ENCODE measurements at places on chromosomes 2 and 18.
A peak's percentile ranks its signal among the peaks of the same experiment; 100 is the strongest.

- DNase-seq: no peak
Observed at GRCh38 chr2:201642086-201642578, 1.2 kb downstream of the TMEM237 start.

- no peak for DNase-seq
Observed at GRCh38 chr2:197846777-197847176, 42.4 kb downstream of the PLCL1 start.

DNA sequence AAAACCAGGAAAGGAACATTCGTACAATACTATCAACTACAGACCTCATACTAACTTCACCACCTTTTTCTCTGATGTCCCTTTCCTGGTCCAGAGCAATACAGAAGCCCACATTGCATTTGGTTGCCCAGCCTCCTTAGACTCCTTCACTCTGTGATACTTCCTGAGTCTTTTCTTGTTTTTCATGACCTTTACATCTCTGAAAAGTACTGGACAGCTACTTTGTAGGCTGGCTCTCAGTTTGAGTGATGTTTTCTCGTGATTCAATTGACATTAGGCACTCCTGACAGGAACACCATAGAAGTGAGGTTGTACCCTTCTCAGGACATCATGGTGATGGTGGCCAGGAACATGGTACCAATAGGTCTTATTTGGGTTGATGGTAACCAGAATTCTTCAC, 185.9 kb upstream of the SLC39A10 start:
- DNase-seq: no peak

- DNase-seq: no peak
Observed at GRCh38 chr2:68855550-68855949, 15.6 kb downstream of the BMP10 start.

GRCh38 chr2:135225781-135226180, 173.7 kb downstream of the RAB3GAP1 start:
- DNase-seq: no peak

DNA sequence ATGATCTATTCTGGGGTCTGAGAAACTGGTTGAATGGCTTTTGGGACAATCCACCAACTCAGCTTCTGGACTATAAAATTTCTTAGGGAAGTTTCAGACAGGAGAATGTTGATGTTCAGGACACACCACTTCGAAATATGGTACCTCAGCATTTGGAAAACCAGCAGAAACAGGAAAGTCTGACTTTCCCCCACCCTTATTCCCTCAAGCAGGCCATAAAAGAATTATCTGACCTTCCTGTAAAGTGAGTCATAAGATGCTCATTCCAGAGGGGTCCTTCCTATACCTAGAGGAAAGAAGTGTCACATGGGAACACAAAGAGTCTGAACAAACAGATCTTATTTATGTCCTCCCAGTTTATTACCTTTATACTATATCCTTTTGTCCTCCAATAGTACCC, 415.0 kb downstream of the CPS1 start:
- DNase-seq: no peak

DNA sequence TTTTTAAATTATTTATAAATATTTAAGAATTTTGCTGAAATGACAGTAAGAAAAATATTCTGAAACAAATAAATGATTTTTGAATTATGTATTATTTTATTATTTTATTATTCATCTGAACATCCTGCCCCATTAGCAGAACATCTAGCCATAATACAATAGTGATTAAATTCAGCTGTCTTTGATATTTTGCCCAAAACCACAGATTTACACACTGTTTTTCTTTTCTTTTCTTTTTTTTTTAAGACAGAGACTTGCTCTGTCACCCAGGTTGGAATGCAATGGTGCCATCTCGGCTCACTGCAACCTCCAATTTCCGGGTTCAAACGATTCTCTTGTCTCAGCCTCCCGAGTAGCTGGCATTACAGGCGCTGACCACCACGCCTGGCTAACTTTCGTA, 1.9 kb upstream of the SCYGR1 start:
- DNase-seq: no peak

GRCh38 chr2:118968042-118968441, 26.0 kb downstream of the MARCO start:
- no peak for DNase-seq

- DNase-seq: no peak
Observed at GRCh38 chr2:76977846-76978727, 544.1 kb downstream of the LRRTM4 start.

- no peak for DNase-seq
Observed at GRCh38 chr18:6031002-6031401, 135.7 kb upstream of the TMEM200C start.

DNA sequence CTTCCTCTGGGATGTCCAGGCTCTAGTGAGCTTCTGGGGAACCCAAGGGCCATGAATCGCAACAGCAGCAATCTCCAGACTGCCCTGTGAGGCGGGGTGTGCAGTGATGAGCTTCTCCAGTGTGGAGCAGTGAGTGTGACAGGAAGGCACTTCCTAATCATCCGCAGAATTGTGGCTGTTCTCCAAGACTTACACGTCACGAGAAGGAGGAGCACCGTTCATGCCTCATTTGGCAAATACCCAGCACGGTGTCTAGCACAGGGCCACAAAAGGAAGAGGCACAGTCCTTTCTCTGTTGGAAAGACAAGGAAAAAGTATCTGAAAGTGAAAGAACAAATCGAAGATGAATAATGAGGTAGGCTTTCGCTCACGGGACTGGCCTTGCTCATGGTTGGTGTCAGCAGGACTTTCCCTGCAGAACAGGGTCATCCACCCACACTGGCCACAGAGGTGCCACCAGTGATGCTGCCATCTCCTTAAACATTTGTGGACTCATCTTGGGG, 125.1 kb upstream of the HAAO start:
- DNase-seq: no peak

GRCh38 chr2:225017713-225018112, 24.6 kb downstream of the DOCK10 start:
- DNase-seq: no peak

- DNase-seq: no peak
Observed at GRCh38 chr18:28766721-28767120, 589.8 kb upstream of the CDH2 start.

GRCh38 chr2:219997341-219997851, 370.0 kb downstream of the SLC4A3 start:
- peak; percentile 64 for DNase-seq

- DNase-seq: no peak
Observed at GRCh38 chr2:232319067-232319802, 59.3 kb upstream of the ALPP start.

DNA sequence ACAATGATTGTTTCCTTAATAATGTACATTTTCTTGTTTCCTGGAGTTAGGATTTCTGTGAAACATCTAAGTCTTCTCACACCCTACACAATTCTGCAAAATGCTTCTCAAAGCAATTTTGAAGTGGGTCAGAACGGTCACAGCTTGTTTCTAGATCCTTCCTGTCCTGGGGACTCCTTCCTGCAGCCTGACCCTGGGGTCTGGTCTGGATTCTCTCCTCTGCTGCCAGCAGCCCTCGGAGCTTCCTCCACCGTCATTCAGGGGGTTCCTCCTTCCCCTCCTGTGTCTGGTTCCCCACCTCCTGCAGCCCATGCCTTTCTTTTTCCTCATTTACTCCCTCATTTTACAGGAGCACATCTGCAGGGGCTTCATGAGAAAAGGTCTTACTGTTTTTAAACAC, 322.1 kb downstream of the AGPS start:
- DNase-seq: no peak

GRCh38 chr2:6398421-6398820, 467.3 kb downstream of the CMPK2 start:
- DNase-seq: no peak

DNA sequence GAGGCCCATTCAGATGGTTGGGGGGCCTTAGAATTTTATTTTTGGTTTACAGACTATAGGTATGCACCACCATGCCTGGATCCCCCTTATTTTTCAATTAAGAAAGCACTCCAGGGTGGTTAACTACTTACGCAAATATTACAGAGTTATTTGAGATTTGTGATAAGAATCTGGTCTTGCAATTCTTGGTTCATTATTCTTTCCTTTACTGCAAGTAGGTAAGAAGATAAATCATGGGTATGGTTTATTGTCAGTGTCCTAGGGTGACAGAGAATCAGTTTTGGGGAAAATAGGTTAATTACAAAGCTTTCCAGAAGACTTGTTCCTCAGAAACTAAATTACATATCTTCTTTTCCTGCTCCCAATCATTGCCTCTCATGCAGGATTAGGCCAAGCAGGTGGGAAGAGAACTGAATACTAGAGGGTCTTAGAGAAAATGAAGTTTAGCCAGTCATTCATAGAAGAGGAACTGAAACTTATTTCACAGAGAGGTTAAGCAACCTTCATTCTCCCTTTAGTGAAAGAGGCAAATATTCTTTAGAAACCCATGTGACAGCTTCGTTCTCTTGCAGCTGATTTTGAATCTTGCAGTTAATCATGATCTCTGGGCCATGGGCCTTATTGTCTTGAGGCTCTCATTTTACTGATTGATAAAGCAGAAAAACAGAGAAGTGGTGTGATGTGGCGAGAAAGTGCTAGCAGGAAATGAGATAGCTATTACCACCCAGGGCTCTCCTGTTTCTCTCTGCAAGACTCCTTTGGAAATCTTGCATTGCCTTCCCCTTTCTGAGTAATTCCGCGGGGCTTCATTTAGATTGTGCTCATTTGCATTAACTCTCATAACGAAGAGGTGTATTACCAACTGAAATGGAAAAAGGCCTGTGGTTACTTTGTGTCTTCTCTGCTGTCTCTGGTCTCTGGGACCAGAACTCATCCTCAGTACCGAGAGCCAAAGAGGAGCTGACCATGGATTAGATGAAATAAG, 44.8 kb upstream of the ARHGAP25 start:
- DNase-seq: no peak

GRCh38 chr18:79246309-79247108, 149.2 kb upstream of the NFATC1 start:
- peak; percentile 68 for DNase-seq

DNA sequence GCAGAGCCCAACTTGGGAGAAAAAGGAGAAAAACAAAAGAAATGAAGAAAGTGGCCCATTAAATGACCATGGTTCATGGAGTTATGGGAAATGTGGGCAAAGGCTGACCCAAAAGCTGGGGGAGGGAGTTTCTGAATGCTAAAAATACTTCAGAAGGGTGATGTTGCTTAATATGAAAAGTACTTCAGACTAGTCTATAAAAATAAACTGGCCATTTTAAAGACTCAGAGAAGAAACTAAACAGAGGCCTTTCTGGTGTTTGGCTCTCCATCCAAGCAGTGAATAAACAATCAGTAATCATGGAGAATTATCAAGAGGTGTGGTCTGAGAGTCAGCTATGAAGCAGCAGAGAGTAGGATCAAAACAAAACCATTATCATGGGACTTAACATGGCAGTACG, 160.8 kb upstream of the MAPRE2 start:
- DNase-seq: no peak

- no peak for DNase-seq
Observed at GRCh38 chr18:8056723-8057122, 489.6 kb downstream of the PTPRM start.

DNA sequence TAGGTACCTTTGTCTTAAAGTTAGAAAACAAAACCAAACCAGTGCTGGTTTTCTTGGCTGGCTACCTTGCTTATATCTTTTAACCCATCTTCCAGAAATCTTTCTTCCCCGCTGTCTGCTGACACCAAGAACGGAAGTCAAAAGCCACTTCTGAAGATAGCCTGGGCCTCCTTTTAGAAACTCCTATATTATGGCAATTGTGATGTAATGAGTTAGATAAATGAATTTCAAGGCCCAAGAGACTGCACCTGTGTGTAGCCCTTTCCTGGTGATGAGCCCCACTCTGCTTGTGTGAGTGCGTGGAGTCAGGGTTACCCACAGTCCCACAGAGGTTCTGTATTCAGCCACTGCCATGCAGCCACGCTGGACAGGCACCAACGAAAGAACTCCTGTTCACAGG, 60.7 kb downstream of the ARMC9 start:
- DNase-seq: no peak

DNA sequence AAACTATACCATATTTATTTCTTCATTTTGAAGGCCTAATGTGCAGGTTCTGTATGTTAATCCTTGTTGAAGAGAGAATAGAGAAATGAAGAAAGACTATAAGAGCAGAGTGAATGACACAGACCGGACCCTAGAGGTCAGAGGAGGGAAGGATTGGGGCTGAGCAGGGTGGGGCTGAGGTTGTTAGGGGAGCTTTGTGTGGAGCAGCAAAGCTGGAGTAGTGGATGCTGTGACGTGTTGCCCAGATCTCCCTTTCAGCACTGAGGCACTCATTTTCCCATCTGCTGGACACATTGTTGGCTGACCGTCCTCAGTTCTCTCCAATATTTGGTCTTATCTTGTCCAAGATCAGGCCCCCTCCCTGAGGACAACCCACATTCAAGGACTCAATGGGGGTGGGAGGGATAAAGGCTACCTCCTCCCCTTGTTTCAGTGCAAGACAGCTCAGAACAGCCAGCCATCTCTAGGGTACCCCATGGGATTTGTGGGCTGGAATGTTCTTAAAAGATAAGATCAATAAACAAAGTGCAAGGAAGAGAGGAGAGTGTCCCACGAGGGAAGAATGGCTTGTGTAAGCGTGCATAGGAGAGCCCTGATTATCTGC, 143.6 kb downstream of the TDRD15 start:
- DNase-seq: no peak

GRCh38 chr2:222930862-222931261, 70.0 kb downstream of the ACSL3 start:
- DNase-seq: no peak

GRCh38 chr18:27608742-27609141, 423.6 kb upstream of the CHST9 start:
- DNase-seq: no peak

DNA sequence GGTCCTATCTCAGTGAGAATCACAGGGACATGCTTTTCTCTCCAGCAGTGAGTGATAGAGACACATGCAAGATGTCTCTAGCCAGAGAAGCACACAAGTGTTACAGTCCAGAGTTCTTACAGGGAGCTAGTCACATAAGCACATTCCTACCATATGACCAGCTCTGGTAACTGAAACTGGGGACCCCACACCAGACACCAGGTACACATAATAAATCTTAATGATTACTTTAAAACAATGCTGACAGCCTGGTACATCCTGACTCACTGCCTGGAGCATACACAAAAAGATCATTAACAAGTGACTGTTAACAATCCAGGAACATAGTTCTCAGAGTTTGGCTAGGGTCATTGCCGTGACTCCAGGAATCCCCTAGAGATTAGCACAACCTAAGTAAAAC, 53.6 kb downstream of the GALNT1 start:
- no peak for DNase-seq

DNA sequence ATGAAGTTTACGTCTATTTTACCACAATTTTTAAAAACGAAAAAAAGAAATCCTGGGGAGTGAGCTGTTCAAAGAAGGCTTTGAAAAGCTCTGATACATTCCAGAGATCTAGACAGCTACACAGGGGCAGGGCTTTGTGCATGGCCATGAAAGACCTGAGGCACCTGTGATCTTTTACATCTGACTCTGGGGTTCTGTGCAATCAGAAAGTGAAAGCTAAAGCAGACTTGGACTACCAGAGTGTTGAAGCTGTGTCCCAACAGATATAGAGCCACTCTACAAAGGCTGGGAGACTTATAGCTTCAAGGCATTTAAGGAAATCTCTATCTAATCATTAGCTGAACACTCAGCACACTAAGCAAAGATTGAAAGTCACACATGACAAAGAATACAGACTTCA, 34.1 kb downstream of the PARD6G start:
- DNase-seq: no peak
